ENCODE measurements at places on chromosomes 4 and X. TPM values are rescaled to one million over a fixed set of nuclear protein-coding genes. Genes with fewer than 3 reads are reported as not detected.
A peak's percentile ranks its signal among the peaks of the same experiment; 100 is the strongest.

BTK gene
- total RNA-seq, result not detected

GLUD2 gene
- 2.5 TPM for total RNA-seq

DNA sequence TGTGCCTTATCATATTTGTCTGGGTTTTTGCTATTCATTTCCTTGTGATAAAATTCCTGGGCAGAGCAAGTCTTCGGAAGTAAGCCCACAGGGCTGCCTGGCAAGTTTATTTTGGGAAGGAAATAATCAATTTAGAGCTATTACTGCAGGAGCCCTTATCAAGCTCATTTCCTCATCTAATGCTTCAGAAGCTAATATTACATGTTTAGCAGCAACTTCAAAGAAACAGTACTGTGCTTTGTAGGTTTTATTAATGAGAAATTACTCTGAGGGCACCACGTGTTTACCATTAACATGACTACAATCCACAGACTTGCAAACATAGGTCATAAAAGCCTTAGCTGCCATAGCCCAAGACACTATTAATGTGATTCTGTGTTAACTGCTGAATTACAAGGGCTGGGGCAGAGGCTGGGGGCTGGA is 540.0 kb downstream of the SPRY1 start:
- DNase-seq, result no peak

GRCh38 chr4:48909697-48910096 is 3.1 kb upstream of the OCIAD2 start:
- DNase-seq, result peak; percentile 98

GRCh38 chr4:25069014-25069413 is 38.3 kb upstream of the LGI2 start:
- no peak for DNase-seq

DNA sequence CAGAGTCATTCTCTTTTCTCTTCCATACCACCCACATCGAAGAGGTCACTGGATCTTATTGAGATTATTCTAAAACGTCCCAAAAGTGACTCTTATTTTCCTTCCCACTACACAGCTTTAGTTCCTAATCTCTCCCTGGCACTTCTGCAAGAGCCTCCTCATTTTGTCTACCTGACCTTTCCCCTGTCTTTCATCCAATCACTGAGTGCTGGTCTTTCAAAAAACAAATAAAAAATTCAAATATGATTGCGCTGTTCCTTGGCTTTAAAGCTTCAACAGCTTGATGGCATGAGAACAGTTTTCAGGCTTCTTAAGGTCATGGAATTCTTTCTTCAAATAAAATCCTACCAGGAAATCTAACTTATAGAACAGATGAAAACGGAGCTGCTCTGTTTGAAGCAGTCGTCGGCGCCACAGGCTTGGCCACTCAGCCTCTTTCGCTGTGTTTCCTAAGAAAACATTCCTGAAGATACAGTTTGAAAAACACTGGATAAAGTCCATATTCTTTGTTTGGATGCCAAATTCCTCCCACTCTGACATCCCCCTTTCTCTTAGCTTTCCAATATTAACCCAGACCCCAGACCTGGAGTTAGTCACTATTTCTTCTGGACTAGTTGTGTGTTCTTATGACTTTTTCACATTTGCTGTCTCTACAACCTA is 12.5 kb downstream of the SYTL5 start:
- DNase-seq, result no peak

- DNase-seq, result no peak
Observed at GRCh38 chr4:81684352-81684751, 212.6 kb upstream of the RASGEF1B start.
